Spleen (tissue), 13 donors: ENCODE measurements at places on chromosomes 12 and 14. TPM values are rescaled to one million over a fixed set of nuclear protein-coding genes. Genes with fewer than 3 reads are reported as not detected.

- DNase-seq, result no peak
Measured at GRCh38 chr14:74737753-74738325, 24.9 kb downstream of the FCF1 start.

NRL gene
- 3.1 TPM for total RNA-seq

- DNase-seq, result no peak
Measured at GRCh38 chr12:118350908-118351559, 21.7 kb downstream of the TAOK3 start.

HDAC7 gene
- total RNA-seq, result 132 TPM

ERC1 gene
- total RNA-seq, result 58.1 TPM
